Stimulated activated CD8-positive, alpha-beta memory T cell treated with anti-CD3 and anti-CD28 coated beads, Interleukin-4, amount 100 ng/mL, for 24 hours (primary cell): ENCODE measurements at places on chromosomes 3 and 15.

- no peak for DNase-seq
Measured at GRCh38 chr3:32018757-32019564, 37.4 kb downstream of the ZNF860 start.

DNA sequence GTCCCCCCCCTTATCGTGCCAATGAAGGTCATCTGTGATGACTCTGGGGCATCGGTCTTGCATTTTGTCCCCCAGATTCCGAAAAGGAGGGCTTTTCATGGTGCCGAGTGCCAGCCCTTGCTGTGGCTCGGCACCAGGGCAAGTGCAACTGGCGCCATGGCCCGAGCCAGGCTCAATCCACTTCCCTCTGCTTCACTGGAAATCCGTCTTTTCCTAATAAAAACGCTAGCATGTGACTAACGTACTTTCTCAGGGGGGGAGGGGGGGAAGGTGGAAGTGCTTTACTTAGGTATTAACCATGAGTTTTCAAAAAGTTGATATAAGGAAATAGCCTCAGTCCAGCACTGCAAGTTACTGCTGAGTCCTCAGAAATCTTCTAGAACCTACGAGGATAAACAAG is 20.5 kb downstream of the TRPM1 start:
- DNase-seq: no peak

DNA sequence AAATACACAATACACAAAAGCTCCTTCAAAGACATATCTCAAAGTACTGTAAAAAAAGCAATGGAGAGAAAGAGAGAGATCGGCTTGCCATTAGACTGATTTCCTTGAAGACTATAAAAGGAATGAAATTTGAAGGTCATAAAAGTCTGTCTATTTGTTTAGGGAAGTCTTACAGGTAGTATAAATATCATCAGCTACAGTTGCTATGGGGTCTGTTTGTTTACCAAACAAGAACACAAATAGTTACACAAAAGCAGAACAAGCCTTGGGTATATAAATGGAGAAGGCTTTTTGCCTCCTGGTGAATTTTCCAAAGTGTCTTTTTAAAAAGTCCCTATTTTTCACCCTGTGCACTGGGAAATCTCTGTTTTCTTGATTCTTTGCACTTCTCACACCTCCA is 552.3 kb downstream of the FOXP1 start:
- no peak for DNase-seq

DNA sequence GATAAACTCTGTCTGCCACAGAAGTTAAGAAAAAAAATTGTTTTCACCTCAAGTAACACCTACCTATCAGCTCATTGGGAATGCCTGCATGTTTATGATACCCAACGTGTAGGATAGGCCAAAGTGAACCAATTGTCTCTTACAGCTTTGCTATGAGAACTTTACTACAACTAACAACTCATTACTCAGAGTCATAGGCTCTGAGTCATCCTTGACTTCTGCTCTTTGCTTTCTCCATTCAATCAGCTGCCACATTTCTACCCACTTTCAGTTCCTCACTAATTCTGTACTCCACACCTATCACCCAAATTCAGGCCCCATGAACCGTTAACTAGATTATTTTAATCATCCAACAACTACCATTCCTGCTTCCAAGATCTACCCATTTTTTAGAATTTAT is 843.9 kb downstream of the TUSC7 start:
- DNase-seq: no peak

GRCh38 chr3:167372138-167372537 is 8.0 kb downstream of the ZBBX start:
- no peak for DNase-seq

DNA sequence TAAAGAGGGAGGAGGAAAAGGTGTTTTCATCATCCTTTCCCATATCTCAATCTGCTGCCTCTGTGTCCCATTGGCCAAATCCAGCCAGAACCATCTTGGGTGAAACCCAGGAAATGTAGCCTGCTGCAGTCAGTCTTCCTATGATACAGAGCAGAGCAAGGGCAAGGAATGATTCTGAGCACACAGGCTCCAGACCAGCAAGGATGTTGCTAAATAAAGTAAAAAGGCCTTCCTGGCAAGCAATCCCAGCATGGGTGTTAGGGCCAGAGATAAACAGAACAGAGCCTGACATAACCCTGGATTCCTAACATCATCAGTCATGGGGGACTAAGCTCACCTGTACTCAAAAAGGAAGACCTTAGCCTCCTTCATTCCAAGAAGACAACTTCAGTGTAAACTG is 90.7 kb upstream of the AGTR1 start:
- no peak for DNase-seq

- no peak for DNase-seq
Measured at GRCh38 chr3:25589783-25590258, 74.9 kb downstream of the TOP2B start.

- DNase-seq: no peak
Measured at GRCh38 chr15:67177752-67178151, 76.7 kb downstream of the AAGAB start.

- DNase-seq: no peak
Measured at GRCh38 chr3:162586591-162586990, 1090.0 kb downstream of the OTOL1 start.

- peak; percentile 41 for DNase-seq
Measured at GRCh38 chr3:169769287-169770181, at the start of gene ACTRT3. TSS of gene ACTRT3 (minus strand) at chr3:169769561. CDS start at chr3:169769520, 41 bp downstream.

DNA sequence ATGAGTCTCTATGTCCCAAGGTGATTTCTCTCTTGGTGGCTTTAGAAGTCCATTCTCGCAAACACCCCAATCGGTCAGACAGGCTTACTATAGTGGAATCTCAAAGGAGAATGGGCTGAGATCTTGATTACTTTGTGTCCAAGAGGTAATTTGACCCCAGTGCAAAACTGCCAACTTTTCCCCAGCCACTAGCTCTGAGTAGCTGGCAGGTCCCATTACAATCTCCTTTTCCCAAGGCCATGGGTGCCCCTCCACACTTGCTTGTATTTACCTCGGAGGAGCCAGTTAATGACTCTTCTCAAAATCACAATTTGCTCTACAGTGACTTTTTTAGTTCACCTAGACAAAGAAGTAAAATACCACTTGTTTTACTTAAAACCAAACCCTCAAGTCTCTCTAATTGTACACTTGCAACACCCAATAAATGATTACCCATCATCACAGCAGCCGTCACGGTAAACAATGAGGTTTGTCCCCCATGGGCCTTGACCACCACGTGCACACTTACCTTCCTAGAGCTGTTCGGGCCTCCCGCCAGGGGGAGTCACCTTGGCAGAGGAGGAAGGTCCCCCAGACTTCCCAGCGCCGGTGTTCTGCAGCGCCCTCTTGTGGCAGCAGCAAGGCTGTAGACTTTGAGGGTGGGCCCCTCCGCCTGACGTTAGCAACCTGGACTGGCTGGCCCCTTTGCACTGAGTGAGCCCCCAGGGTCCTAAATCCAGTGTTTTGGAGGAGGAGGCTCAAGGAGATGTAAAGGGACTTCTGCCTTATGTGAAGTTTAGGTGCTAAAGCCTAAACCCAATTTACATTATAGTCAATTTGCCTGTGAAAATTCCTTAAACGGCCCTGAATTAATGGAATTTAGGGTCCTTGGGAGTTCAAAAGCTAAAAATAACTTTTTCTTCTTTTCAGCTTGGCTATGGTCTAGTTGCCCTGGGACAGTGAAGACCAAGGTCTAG is 18.7 kb upstream of the HDAC11 start:
- DNase-seq: peak; percentile 49

GRCh38 chr15:73928241-73928579 is 1.9 kb downstream of the LOXL1 start:
- no peak for DNase-seq

GRCh38 chr15:26970712-26971210 is at the start of gene GABRG3:
TSS of gene GABRG3 (plus strand) at chr15:26971181.
- no peak for DNase-seq

- no peak for DNase-seq
Measured at GRCh38 chr15:69760258-69760845, 307.7 kb downstream of the RPLP1 start.

DNA sequence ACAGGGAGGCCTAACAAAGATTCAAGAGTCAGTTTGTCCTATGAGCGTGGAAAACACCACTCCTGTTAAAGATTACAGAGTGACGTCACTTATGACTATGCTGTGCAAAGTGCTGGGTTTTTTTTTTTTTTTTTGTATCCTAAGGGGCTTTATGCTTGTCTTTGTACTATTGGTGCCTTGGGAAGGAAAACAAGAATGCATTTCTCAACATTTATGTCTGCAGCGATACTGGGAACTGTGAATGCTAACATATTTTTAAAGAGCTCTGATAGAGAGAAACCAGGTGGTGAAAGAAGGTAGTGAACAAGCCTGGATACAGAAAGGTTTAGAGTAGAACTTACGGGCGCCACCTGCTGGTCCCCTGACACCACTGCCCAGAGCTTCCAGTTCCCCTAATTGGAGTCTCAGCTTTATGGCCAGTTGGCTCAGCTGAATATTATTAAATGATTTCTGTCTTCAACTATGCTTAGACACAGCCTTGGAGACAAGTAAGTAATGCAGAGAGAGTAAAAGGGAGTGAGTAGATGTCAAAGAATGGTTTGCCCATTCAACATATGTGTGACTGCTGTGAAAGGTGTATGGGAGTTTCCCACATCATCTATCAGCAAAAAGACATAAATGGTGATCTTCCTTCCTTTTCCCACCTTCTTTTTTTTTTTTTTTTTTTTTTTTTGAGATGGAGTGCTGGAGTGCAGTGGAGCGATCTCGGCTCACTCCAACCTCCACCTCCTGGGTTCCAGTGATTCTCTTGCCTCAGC is 807.9 kb upstream of the CFAP20DC start:
- DNase-seq: peak; percentile 64

GRCh38 chr15:82918162-82918561 is 34.4 kb downstream of the HOMER2 start:
- no peak for DNase-seq

DNA sequence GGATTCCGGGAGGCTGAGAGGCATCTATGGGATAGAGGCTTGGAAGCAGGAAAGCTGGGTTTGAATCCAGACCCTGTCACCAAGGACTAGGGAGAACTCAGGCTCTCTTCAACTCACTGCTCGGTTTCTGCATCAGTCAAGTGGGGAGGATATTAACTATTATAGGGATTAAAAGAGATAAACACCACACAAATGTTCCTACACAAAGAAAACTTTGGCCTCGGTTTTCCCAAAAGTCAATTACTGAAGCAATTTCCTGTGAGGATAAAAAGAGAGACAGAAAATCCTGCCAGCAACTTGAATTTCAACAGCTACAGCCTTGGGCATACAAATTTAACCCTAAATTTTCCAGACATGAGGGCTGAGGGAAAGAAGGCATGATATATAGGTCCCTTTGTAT is 36.0 kb downstream of the ITGB5 start:
- no peak for DNase-seq

GRCh38 chr3:44442596-44443309 is 34.7 kb downstream of the ZNF445 start:
- DNase-seq: no peak

DNA sequence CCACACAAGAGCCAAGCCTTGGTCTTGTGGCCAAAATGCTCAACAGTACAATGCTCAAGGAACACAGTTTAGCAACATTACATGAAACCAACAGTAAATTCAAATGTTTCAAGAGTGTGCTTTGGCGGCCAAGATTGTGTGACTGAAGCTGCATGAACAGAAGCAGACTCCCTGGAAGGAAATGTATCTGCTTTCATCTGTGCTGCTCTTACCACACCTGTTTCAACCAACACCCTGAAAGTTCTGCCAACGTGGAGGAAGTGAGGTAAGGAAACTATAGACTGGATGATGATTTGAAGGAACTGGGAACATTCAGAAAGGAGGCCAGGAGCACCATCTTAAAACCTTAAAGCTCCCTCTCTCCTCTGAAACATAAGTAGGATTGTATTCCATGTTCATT is 55.7 kb downstream of the MB21D2 start:
- DNase-seq: no peak

- DNase-seq: no peak
Measured at GRCh38 chr3:151552589-151552988, 91.7 kb upstream of the IGSF10 start.

DNA sequence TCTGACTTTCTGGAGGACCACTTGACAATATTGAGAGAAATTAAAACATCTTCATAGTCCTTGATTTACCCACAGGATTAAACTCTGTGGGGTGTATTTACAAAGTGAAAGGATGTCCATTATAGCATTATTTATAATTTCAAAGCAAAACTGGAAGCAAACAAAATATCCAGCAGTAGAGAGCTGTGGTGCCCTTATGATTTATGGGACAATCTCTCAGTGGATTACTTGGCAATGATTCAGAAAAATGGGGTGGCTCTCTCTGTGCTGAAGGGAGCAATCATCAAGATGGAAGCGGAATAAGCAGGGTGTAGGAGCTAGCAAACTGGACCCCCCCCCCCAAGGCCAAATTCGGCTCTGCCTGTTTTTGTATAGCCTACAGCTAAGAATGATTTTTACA is 9.0 kb downstream of the PPCDC start:
- no peak for DNase-seq

GRCh38 chr15:85443046-85443445 is 62.6 kb downstream of the AKAP13 start:
- DNase-seq: no peak

GRCh38 chr15:101641894-101642293 is 10.3 kb downstream of the TM2D3 start:
- no peak for DNase-seq

DNA sequence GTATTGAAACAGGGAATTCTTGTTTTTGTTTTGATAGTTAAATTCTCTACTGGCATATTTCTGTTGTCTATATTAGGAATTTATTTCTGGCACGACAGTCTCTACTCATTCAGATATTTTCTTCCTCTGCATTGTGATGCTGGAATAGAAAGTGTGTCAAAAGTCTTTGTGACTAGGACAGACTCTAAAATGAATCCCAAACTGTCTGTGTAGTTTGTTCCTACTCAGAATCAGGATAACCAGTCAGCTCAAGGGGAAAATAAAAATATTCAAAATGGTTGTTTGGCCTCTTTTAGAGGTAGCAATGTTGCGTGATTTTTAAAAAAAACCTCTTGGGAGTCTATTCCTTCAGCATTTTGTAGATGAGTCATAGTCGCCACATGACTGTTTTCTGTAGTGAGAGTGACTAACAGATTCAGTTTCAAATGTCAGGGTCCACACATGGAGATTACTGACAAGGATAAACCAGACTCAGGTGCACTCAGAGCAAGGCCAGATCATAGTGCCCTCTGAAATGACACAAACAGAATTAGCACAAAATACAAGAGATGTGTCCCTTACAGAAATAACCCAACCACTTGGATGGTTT is 13.1 kb downstream of the SLC7A14 start:
- no peak for DNase-seq

DNA sequence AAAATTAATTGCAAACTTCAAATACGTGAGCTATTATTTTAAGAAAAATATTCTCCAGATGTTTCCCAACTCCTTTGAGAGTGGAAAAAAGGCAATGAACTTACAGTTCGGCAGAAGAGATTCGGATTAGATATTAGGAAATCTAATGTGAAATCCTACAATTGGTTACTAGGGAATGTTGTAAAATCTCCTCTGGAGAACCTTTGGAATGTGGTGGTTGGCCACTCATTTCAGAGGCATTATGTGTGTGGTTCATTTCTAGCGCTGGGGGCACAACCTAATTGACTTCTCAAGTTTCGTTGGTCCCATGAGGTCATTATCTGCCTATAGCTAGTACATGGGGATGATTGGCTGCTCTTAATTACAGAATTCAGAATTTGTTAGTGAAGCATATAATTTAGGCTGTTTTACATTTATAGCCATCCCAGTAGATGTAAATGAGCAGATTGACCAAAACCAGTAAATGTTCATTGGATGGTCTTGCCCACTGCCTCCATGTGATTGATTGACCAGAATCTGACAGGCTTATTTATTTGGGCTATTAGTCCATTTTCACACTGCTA is 34.6 kb upstream of the CMSS1 start:
- DNase-seq: no peak
